Activated CD8-positive, alpha-beta memory T cell treated with anti-CD3 and anti-CD28 coated beads for 1 hour (primary cell): ENCODE measurements at places on chromosomes 6 and 20.
A peak's percentile ranks its signal among the peaks of the same experiment; 100 is the strongest.

DNA sequence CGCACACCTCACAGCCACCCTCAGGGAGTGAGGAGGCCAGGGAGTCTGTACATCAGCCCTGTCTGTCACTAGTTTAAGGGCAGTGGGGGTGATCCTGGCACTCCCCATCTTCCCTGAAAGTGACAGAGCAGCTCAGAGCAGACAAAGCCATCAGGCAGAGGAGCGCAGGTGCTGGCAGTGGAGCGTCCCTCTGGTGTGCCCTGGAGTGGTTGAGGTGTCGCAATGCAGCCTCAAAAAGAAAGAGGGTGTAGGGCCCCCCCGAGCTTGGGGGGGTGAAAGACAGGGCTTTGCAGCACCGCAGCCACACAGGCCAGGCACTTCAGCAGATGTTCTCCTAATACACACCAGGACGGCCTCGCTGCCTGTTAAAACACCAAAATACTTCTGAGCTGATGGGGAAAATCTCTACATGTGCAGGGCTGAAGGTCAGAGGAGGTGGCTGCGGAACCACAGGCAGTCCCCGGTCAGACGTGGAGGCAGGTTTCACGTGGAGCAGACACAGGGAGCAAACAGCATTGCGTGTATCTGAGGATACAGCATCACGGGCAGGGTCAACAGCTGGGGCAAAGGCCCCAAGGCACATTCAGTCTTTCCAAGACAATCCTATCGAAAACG is 69.5 kb downstream of the PREX1 start:
- DNase-seq = no peak

GRCh38 chr6:106509420-106510089 is 119.7 kb downstream of the RTN4IP1 start:
- no peak for DNase-seq

GRCh38 chr6:135675862-135676261 is 175.6 kb upstream of the PDE7B start:
- DNase-seq = peak; percentile 5

GRCh38 chr20:63444548-63444947 is 27.9 kb downstream of the KCNQ2 start:
- DNase-seq = no peak

- no peak for DNase-seq
Observed at GRCh38 chr20:42639140-42639539, 550.6 kb downstream of the PTPRT start.

GRCh38 chr6:76166297-76166696 is 93.8 kb upstream of the IMPG1 start:
- no peak for DNase-seq

DNA sequence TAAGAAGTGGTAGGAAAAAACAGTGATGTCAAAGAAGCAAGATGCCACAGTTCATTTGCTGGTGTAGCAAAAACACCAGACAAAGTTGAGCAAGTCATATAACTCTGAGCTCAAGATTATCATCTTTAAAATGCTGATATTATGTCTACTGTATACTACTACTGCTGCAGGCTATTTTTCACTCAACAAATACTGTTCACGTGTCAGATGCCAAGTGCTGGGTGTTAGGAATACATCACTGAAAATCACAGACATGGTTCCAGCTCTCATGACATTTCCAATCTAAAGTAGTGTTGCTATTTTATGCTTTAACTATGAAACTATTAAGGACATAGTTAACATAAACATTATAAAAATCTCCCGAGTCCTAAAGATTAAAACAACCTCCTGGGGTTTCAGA is 163.0 kb downstream of the NKAIN2 start:
- DNase-seq = no peak

DNA sequence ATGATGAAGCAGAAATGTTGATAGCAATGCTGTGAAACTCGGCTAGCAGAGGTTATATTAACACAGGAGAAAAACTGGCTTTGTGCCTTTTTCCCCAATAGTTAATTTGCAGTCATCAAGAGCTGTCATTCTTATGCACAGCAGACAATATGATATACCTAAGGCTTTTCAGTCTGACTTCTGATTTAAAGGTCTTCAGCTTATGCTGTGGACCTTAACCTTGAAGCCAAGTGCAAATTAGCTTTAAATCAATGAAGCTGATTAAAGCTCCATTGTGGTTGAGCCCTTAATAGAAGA is 171.6 kb upstream of the ID4 start:
- DNase-seq = no peak

DNA sequence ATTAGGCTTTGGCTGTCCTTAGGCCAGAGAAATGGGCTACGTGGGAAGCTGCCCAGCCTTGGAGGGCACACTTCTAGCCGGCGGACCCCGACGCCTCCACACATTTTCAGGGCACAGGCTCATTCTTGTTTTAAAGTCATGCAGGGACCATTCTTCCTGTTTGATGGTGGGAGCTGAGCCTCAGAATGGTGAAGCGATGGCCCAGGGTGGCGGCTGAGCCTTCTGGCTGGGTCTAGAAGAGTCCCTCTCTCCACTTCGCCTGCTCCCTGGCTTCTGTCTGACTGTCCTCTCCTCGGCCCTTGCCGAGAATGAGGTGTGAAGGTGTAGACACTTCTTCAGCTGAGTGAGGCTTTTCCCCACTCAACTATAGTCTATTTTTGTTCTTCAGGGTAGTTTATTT is 114.4 kb downstream of the SULF2 start:
- no peak for DNase-seq

DNA sequence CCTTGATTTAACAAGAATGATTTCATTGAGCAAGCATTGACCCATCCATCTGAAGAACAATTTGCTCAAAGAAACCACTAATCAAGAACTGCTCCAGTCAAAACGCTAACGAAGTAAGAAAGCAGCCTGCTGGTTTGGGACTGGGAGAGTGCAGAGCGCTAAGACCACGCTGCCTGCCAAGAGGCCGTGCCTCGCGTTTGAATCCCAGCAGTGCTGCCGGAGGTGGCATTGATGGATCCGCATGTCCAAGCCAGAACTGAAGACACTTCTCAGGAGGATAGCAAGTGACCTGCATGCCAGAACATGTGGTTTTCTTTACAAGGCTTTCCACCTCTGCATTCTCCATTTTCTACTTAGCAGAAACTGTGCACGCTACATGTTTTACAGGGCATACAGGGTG is 105.2 kb upstream of the FOXC1 start:
- no peak for DNase-seq

DNA sequence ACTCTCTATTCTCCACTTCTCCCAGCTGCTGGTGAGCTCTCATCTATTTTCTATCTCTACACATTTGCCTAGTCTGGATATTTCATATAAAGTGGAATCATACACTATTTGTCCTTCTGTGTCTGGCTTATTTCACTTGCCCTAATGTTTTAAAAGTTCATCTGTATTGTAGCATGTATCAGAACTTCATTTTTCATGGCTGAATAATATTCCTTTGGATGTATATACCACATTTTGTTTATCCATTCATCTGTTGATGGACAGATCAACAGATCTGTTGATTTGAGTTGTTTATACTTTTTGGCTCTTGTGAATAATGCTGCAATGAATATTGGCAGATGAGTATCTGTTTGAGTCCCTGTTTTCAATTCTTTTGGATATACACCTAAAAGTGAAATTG is 49.6 kb downstream of the NHLRC1 start:
- no peak for DNase-seq

DNA sequence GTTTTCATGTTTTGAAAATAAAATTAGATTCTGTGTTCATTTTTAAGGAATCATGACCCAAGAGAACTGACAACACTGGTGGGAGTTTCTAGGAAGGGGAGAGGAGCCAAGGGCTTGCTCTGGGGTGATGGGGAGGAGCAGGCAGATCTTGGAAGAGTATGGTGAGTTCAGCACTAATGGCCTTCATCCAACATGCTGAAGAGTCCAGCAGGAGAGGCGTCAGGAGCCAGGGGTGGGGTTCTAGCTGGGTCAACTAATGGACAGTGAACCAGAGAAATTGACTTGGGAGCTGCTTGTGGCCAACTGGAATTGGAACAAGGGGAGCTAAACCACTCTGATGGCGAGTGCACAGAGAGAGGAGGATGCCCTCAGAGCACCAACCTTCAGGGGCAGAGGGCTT is 107.1 kb downstream of the MRPL14 start:
- DNase-seq = no peak

DNA sequence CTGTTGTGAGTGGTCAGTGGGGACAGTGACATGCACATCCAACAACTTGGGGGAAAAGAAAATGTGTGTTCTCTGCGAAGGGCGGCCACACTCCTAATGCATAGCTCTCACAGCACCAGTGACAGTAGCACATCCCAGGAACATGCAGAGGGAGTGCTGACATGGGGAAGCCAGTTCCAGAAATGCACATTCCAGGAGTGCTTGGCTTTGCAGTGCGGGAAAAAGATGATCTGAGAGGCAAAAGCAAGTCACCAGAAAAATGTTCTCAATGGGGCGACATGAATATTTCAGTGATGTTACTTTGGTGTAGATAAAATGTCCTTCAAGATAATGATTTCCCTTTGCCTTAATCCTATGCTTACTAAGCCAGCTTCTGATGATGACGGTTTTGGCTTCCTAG is 42.9 kb upstream of the PDE10A start:
- no peak for DNase-seq

DNA sequence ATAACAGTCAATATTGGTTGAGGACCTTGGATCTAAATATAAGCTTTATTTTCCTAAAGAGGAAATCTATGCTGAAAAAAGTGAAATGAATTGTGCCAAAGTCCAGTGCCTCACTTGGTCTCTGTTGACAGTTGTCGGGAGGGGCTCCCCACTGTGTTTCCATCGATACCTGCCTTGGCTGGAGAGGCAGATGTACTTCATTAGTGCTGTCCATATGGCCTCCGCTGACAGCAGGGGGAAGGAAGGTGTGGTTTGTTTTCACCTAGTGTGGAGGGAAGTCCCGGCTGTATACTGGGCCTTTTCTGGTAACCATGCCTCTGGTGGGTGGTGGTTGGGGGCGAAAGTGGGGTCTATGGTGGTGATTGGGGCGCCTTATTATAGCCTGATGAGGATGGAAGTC is 42.7 kb downstream of the CD2AP start:
- DNase-seq = no peak

- DNase-seq = peak; percentile 47
Observed at GRCh38 chr6:70369332-70369950, 43.9 kb upstream of the FAM135A start.

- DNase-seq = no peak
Observed at GRCh38 chr6:79707621-79708020, 76.5 kb downstream of the SH3BGRL2 start.

GRCh38 chr6:149212892-149213801 is 104.4 kb upstream of the TAB2 start:
- DNase-seq = no peak

DNA sequence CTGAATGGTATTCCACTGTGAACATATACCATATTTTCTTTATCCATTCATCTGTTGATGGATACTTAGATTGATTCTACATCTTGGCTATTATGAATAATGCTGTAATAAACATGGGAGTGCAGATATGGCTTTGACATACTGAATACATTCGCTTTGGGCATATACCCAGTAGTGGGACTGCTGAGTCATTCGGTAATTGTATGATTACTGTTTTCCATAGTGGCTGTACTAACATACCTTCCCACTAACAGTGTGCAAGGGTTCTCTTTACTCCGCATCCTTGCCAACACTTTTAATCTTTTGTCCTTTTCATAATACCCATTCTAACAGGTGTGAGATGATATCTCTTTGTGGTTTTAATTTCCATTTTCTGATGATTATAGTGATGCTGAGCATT is 98.2 kb upstream of the ESR1 start:
- no peak for DNase-seq

- DNase-seq = no peak
Observed at GRCh38 chr6:108883172-108883571, 35.0 kb downstream of the ARMC2 start.

DNA sequence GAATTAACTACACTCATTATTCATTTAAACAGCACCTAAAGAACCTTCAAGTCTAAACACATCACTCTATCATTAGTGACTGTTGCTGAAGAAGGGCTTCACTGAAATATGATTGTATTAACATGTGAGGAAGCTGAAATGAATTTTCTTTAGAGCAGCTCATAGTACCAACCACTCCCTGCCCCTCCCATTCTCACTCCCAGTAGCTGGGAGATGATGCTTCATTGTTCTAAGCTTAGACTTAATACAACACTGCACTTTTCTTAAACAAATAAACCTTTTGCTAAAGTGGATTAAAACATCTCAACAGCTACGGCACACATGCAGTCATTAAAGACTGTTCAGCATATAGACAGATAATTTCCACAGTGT is 63.1 kb downstream of the ATXN1 start:
- DNase-seq = no peak

GRCh38 chr20:33249456-33249855 is 13.7 kb downstream of the BPIFA1 start:
- DNase-seq = no peak

DNA sequence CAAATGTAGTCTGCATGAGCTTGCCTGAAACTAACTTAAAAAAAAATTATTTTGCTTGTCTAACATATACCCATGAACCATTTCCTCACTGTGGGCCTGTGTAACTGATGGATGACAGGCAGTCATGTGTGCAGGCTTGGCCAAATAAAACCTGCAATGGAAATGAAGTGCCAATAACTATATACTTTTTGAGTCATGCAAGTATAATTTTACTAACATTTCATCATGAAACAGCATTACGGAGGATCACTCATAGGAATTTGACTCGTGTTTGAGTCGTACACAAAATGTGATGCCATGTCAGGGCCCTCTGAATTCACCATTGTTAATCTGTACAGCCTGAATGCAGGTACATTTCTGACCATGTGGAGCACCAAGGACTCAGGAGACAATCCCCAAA is 46.6 kb downstream of the HDDC2 start:
- no peak for DNase-seq

DNA sequence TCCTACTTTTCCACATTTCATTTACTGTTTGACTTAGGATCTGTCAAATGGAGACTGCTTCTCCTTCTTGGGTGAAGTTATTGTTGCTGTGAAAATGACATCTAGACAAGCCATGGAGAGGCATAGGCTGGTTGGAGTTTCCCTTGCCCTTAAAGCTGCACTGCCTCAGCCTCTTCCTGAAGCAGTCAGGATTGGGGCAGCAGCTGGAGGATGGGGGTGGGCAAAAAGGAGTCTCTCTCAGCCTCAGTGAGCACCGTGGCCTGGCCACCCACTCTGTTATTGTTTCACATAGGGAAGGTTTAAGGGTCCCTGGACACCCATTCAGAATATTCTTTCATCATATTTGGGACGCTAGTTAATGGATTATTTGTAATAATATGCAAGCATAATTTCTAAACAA is 7.7 kb upstream of the ZBTB24 start:
- no peak for DNase-seq

GRCh38 chr6:170094686-170095272 is 196.1 kb downstream of the DLL1 start:
- DNase-seq = no peak

GRCh38 chr6:82862543-82862942 is 203.1 kb downstream of the UBE3D start:
- no peak for DNase-seq
